Activated CD4-positive, alpha-beta T cell treated with anti-CD3 and anti-CD28 coated beads, Interleukin-2, amount 10 ng/mL, durations not matched to agents 7 days and 5 days (primary cell): ENCODE measurements at places on chromosomes 4 and X.

GRCh38 chr4:35105486-35105885 lies 1138.8 kb downstream of the ARAP2 start:
- no peak for DNase-seq

DNA sequence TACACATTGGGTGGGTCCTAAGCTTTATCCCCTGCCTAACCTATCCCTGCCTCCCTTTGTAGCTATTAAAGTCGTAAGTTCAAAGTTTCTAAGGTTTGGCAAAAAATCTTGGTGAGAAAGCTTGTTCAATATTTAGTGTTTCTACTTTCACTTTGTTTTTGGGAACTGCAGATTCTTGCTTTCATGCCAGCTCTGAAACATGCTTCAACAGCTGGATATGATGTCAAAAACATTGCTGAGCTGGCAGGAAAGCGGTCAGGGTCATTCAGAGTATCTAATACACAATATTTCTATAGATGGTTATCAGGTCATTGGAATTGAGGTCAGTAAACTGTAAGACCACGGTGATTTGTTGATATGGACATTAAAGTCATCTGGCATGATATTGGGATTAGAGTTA lies 19.7 kb downstream of the CENPI start:
- DNase-seq = no peak

DNA sequence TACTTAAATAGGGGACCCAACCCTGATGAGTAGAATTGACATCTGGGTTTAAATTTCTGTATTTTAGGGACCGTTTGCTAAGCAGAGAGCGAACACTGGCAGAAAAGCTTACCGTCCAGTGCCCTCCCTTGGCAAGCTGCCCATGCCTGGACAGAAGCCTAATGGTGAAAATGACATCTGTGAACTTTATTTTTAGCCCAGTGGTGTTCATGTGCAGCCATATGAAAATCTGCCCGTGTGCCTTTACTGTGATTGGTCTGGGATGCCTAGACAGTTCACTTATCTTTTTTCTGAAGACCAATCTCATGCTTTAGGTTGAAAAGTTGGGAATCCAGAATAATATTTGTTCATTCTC lies 1.1 kb downstream of the STBD1 start:
- no peak for DNase-seq

GRCh38 chrX:112832481-112833095 lies 8.0 kb downstream of the AMOT start:
- no peak for DNase-seq

GRCh38 chr4:8323947-8324555 lies 54.5 kb downstream of the HTRA3 start:
- DNase-seq = no peak

GRCh38 chr4:2756691-2757350 lies 685 bp upstream of the TNIP2 start:
- DNase-seq = no peak

DNA sequence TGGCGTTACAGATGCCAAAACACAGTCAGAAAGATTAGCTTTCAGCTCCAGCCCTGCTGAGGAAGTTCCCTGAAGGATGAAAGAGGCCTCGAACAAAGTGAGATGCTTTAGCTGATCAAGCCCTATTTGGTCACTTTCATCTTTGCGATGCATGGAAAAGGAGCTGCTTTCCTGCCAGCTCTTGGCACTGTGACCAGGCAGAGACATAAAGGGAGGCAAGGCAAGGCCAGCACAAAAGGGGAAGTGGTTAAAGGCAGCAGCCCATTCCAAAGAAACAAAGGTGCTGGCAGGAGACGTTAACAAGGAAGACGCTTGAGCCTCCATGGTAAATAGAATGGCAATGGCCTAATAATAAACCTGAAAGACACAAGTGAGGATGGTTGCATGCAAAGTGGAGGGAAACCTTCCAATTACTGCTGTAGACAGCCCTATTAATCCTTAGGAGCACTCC lies 617.1 kb upstream of the INTU start:
- DNase-seq = no peak

GRCh38 chr4:180449395-180449956 lies 1793.7 kb upstream of the TENM3 start:
- DNase-seq = no peak

- DNase-seq = no peak
These were observed 210.9 kb downstream of the SLIT2 start for GRCh38 chr4:20462426-20463175.

GRCh38 chr4:145061318-145061920 lies 36.6 kb downstream of the ANAPC10 start:
- no peak for DNase-seq

- no peak for DNase-seq
These were observed 165.3 kb upstream of the GPC4 start for GRCh38 chrX:133580625-133581024.

- DNase-seq = no peak
These were observed 336.7 kb upstream of the GNPDA2 start for GRCh38 chr4:45062935-45063545.

- DNase-seq = no peak
These were observed 47.7 kb downstream of the HMGB3 start for GRCh38 chrX:151030845-151031244.

DNA sequence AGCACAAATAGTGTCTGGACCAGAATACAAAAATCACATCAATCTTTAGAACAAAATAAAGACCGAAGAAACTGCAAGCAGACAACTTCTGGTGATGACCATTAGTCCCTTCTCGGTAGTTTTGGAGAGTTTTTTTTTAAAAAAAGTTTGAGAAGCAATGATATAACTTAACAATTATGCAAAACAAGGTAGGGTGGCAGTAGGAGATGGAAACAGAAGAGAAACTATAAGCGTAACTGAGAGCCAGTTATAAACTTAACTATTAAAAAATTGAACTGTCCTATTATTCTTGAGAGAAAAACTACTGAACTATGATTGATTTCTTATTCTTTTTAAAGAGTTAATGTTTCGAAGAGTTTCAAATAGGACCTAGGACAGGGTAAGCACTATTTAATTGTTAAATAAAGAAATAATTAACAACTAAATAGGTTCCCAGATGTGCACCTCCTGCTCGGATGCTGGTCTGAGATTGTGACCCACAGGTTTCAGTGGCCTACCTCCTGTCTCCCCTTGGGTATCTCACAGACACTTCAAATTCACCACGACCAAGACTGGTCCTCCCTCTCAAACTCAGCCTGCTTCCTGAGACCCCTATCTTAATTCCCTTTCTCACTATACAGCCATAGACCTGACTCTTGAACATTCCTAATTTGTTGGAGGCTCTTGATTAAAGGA lies 81.3 kb downstream of the LEF1 start:
- no peak for DNase-seq

GRCh38 chr4:1592068-1592708 lies 91.9 kb downstream of the FAM53A start:
- DNase-seq = no peak

DNA sequence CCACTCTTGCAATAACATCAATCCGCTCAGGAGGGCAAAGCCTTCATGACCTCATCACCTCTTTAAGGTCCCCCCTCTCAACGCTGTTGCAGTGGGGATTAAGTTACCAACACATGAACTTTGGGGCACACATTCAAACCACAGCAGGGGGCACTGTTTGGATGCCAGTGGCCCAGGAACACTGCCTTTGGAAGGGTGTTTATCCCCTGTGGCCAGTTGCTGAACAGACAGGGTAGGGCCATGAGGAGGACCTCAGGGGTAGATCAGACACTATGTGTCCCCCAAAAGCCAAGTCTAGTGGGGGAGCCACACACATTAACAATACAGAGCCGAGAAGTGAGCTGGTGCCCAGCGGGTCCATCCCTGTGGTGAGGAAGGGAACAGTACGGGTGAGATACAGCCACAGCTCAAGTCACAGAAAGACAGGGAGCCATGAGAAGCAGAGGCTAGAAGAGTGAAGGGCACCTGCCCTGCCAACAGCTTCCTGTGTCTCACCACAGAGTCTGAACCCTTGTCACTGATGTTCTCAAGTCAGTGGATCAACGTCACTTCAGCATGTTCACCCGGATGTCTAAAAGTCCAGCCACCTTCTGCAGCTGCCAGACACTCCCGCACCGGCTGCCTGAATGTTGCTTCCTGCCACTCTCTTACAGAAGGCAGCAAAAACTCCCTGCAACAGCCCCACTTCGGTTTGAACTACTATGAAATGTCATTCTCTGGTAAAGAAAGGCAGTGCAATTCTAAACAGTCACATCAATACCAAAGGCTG lies 19.9 kb upstream of the MXD4 start:
- DNase-seq = peak; percentile 86

- peak; percentile 42 for DNase-seq
These were observed 771 bp upstream of the RBPJ start for GRCh38 chr4:26319949-26320537.

DNA sequence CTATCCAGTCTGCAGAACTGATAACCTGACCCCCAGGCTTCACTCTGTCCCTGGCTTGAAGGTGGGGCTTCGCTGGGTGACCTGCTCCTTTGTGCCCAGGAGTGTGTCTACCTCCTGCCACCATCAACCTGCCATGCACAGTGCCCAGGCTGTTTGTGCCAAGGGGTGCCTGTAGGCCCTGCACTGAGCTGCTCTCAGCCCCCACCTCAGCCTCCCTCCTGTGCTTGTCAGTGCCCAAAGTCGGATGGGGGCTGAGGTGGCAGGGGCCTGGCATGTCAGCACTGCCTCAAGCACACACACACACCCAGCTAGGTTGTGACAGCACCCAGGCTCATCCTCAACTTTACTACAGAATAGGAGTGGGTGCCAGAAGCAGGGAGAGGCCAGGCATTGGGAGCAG lies 23.5 kb downstream of the SPCS3 start:
- no peak for DNase-seq

DNA sequence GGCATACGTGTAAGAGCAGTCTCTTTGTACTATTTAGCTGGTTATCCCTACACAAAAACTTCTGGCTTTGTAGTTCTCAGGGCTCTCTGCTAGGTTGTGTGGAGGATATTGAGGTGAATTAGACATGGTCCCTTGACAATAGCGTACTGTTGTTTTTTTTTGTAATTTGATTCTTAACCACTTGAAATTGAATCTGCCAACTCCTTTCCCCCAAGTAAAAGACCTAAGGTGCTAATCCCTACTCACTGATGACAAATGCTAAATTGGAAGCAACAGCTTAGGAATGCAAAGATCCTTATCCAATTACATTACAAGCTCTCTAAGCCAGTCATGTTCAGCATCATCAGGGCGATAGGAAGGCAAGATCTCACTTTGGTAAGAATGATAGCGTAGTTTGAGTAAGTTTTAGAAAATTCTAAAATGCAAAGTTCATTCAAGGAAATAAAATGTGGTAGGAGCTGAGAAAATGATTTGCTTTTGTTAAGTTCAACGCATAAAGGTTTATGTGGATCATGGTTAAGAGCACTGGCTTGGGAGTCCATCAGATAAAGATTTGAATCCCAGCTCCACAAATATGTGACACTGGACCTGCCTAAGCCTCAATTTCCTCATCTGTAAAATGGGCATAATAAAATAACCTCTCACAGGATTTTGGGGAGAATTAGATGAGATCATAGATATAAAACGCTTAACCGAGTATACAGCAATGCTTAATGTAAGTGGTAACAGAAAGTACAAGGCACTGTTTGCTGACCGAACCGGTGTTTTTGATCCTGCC lies 39.3 kb downstream of the DOCK11 start:
- no peak for DNase-seq

- DNase-seq = no peak
These were observed 5.7 kb upstream of the CASP6 start for GRCh38 chr4:109708990-109709389.

GRCh38 chr4:32000846-32001488 lies 1280.8 kb downstream of the PCDH7 start:
- no peak for DNase-seq

DNA sequence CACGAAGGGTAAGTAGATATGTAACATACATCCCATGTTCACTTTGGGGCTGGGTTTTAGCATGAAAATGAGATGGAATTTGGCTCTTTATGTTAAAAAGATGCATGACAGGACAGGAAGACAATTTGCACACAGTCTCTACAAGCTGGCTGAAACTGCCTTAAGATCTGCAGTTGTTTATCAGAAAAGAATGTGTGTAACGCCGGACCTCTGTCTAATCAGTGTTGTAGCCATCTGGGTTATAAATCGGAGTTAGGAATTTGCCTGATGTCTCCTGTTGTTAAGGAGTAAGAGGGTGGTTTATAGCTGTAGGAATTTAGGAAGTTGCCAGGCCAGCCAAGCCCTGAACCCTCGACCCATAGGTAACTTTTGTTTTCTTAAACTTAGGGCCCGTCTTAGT lies 562.9 kb upstream of the FAT1 start:
- DNase-seq = no peak

DNA sequence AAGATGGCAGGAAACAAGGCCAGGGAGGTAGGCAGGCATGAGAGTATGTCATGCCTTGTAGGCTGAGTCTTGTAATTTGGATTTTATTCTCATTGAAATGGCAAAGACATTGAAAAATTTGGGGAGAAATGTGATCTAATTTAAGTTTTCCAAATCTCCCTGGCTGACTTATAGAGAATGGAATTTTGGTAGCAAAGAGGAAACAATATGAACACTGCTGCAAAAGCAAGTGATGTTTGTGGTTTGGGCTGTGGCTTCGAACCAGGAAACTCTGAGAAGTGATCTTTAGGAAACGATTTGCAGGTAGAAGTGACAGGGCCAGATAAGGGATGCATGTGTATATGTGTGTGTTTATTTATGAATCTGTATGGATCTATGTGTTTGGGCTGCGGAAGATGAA lies 35.6 kb downstream of the ARSJ start:
- peak; percentile 23 for DNase-seq

DNA sequence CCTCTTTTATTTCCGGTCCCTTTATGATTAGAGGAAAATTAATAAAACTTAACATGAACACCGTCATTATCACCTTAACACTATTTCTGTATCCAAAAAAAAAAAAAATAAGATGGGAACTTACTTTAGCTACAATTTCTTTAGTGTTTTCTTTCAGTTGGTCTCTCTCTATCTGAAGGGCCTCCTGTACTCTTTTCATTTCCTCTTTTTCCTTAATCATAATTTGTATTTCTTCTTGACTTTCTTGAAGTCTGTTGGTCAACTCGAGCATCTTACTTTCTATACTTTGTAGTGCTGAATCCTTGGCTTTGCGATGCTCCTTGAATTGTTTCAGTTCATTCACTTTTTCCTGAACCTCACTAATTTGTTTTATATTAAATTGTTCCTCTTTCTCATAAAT lies 45.3 kb upstream of the BDH2 start:
- no peak for DNase-seq

- DNase-seq = no peak
These were observed 13.1 kb upstream of the ETNPPL start for GRCh38 chr4:108775921-108776320.

DNA sequence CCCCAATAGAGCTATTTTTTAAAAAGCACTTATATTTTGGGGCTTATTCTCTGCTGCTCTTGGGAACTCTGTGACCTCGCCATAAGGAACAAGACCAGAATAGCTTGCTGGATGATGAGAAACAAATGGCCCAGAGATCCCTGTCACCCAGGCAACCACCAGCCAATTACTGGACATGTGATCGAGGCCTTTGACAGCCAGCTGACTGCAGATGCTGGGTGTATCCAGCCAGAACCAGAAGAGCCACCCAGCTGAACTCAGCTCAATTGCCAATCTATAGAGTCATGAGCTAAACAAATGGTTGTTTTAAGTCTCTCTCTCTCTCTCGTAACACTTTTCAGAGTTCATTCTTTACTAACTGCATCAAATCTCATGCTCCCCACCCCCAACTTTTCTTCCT lies 24.4 kb upstream of the CITED1 start:
- DNase-seq = no peak
